ENCODE measurements at places on chromosomes 7 and 10.

GRCh38 chr7:28629216-28629842 is 217.0 kb downstream of the CREB5 start:
- peak; percentile 13 for DNase-seq

DNA sequence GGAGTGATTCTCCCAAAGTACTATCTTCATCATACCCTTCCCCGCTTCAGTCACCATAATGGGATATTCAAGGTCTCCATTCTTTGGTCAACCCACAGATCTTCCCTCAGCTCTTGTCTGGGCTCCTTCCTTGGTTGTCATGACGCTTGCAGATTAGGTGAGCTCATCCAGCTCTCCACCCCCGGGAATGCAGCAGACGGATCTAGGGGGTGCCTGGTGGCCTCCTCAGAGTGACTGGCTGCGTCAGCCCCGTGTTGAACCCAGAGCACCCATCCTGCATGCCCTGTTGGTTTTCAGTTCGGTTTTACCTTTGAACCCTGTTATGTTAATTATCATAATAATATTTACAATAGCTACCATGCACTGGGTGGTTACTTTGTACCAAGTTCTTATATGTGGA is 6.4 kb downstream of the NEURL1 start:
- DNase-seq = no peak

GRCh38 chr10:26829810-26830515 is 30.8 kb downstream of the ABI1 start:
- no peak for DNase-seq

GRCh38 chr7:44158873-44159631 is 17.9 kb upstream of the MYL7 start:
- DNase-seq = no peak

- no peak for DNase-seq
Measured at GRCh38 chr10:75106242-75106641, 5.2 kb upstream of the SAMD8 start.

Data from astrocyte of the hippocampus (primary cell).